Naive thymus-derived CD4-positive, alpha-beta T cell (primary cell): ENCODE measurements at places on chromosomes 1 and 21. TPM values are rescaled to one million over a fixed set of nuclear protein-coding genes. Genes with fewer than 3 reads are reported as not detected.

Gene RHD
- polyA plus RNA-seq, result 0.28 TPM

Gene SLFNL1
- 0.25 TPM for polyA plus RNA-seq

DNA sequence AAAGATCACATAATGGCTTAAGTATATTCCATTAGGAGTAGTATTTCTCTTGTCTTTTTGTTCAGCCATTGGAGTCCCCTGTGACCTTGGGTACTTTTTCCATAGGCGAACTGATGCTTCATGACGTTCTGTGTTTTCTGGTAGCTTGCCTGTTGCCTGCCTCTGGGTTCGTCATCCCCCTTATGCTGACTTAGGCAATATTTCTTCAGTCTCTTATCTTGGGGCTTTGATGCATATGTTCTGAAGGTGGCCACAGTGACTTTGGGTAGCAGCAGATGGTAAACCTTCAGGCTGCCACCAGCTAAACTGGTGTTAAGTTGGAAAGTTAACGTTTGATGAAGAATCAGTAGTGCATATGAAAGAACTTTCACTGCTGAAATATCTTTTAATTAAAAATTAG lies 170.2 kb downstream of the RPS6KC1 start:
- H3K4me3 ChIP-seq, result no peak overlapping the region
- no peak overlapping the region for H3K27ac ChIP-seq
- H3K4me1 ChIP-seq, result no peaks in the 10 kb centered on the region
- H3K36me3 ChIP-seq, result no peaks in the 10 kb centered on the region
- no peak for DNase-seq

DNA sequence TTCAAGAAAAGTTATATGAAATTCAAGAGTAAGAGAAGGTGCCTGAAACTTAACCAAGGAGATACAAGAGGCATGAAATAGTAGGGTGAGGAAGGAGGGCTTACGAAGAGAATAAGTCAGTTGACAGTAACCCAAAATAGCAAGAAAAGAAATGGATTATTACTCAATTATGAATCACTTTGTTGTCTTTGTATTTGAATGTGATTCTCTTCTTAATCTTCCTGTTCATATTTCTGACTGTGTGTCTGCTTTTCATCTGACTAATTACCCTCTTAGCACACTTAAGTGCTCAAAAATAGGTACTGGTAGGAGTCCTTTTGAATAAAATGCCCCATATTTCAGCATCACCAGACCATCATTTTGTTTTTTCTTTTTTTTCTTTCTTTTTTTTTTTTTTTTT lies 39.4 kb downstream of the GLMN start:
- H3K27me3 ChIP-seq, result no peaks in the 10 kb centered on the region
- peaks cover 33% of the 10 kb centered on the region for H3K36me3 ChIP-seq
- DNase-seq, result no peak
- H3K27ac ChIP-seq, result no peak overlapping the region

GRCh38 chr1:87599569-87599968 lies 270.9 kb downstream of the LMO4 start:
- H3K27ac ChIP-seq, result no peak overlapping the region
- no peak overlapping the region for H3K4me3 ChIP-seq
- no peaks in the 10 kb centered on the region for H3K36me3 ChIP-seq
- H3K27me3 ChIP-seq, result no peaks in the 10 kb centered on the region
- H3K4me1 ChIP-seq, result no peaks in the 10 kb centered on the region
- DNase-seq, result no peak
